ENCODE measurements at places on chromosomes 16 and 17. TPM values are rescaled to one million over a fixed set of nuclear protein-coding genes. Genes with fewer than 3 reads are reported as not detected.

The CORO6 gene
- 2.7 TPM for total RNA-seq

The TBX2 gene
- total RNA-seq = 42.2 TPM

The KRT24 gene
- total RNA-seq = not detected

The ACSM5 gene
- total RNA-seq = 2.1 TPM

The CASKIN1 gene
- not detected for total RNA-seq

The ABCA8 gene
- total RNA-seq = 66.6 TPM

The TP53TG3 gene
- total RNA-seq = not detected

The DNAH3 gene
- not detected for total RNA-seq

The TEKT1 gene
- total RNA-seq = not detected

The SLC13A2 gene
- total RNA-seq = not detected

The EVPL gene
- 0.06 TPM for total RNA-seq

The KRTAP9-2 gene
- total RNA-seq = not detected

The MYH1 gene
- not detected for total RNA-seq

DNA sequence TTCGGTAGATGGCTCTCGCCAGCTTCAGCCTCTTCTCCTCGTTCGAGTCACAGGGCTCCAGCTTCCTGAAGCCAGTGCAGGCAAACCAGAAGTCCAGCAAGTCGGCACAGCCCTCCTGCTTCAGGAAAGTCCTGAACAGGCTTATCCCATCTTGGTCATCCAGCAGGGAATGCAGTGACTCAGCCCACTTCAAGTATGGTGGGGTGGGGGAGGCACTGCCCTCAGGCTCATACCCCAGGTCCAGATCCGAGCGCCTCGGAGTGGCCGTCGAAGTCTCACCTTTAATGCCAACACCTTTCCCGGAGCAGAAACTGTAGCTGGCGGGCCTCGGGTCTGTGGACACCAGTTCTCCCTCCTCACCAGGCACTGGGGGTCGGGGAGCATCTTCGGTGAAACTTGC lies 5.9 kb downstream of the AXIN1 start:
- no peak overlapping the region for H3K4me3 ChIP-seq
- no peak overlapping the region for H3K27ac ChIP-seq
- H3K4me1 ChIP-seq = peaks cover 13% of the 10 kb centered on the region

- H3K4me1 ChIP-seq = no peaks in the 10 kb centered on the region
- no peaks in the 10 kb centered on the region for H3K27me3 ChIP-seq
- DNase-seq = no peak
- no peak overlapping the region for H3K27ac ChIP-seq
- H3K4me3 ChIP-seq = no peak overlapping the region
Measured at GRCh38 chr16:1097156-1097555, 1.1 kb upstream of the C1QTNF8 start.

DNA sequence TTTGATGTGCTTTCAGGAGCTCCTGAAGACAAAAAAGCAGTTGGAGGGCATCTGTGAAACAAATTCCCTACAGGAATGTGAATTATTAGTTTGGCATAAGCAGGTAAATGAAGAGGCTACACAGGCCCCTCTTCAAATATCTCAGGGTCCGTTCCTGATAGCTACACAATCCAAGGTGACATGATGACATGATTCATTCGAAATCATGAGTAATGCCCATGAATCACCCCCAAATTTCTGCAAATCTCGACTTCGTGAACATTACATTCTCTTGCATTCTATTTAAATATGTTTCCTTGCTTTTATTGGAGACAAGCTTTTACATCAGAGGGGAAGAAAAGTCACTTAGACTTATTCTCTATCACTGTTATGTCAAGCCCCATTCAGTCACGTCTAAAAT lies 22.3 kb downstream of the GAN start:
- no peak overlapping the region for H3K27ac ChIP-seq
- H3K4me3 ChIP-seq = no peak overlapping the region
- no peaks in the 10 kb centered on the region for H3K27me3 ChIP-seq

DNA sequence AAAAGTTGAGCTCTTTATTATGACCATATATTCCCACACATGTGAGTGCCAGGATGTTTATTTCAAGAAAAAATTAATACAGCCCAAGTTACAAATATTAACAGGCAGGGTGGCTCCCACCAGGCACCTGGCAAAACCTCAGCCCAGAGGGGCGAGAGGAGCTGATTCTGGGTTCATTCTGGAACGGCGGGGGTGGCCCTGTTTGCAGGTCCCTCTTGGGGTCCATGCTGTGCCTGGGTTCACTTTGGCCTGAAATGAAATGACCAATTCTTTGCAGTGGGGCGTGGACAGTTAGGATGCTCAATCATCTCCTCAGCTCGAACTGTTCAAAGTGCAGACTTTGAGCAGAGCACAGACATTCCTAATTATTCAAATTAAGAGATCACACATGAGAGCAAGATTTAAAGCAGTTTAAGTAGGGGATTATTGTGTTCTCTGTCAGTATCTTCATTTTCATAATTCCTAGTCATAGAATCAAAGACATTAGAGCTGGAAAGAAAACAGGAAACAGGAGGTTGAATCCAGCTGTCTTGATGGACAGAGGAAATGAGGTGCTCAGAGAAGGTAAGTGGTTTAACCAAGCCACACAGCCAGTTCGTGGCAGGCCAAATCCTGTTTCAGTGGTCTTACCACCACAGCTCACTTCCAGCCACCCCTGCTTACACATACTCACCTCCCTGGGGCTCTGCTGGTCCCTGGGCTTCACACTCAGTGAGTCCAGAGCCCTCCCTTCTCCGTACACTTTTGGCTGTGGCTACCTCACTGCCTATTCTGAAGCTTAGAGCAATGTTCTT lies 363.9 kb upstream of the TNRC6C start:
- H3K27ac ChIP-seq = no peak overlapping the region
- peaks cover 13% of the 10 kb centered on the region for H3K27me3 ChIP-seq
- no peak overlapping the region for H3K4me3 ChIP-seq

DNA sequence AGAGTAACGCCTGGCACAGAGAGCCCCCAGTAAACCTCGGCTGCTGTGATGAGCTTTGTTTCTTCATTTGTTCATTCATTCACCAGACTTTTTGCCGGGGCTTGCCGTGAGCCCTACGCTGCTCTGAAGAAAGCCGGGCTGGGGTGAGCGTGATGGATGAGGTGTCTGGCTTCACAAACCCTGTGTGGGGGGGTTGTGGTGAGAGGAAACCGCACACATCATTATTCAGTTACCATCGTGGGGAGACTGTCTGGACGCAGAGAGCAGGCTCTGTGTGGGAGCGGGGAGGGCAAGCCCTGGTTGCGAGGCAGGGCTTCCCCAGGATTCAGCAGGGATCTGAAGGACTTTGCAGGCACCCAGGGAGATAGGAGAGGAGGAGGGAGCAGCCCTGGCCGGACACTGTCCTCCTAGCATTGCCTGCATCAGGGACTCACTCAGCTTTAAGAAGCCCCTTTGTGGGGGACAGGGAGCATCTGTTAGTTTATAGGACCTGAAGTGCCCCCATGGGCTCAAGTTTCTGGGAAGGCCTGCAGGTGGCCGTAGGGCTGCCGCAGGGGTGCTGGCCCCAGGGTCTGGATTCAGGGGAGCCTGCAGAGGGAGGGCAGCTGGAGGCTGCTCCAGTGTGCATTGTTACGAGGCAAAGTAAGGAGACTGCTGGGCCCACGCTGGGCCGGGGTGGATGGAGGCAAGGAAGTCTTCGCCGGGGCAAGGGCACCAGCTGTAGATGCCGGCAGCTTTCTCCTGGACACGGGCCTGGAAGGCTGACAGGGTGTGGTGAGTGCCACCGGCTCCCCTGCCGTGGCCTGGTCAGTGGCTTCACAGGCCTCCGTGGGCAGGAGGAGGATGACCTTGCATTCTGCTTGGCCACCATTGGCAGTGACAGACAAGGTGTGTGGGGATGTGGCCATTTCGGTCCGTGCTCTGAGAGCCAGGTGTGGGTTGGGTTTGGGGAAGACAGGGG lies 334.5 kb downstream of the SEC14L1 start:
- DNase-seq = no peak
- H3K36me3 ChIP-seq = no peaks in the 10 kb centered on the region
- peaks cover 93% of the 10 kb centered on the region for H3K4me1 ChIP-seq
- no peak overlapping the region for H3K4me3 ChIP-seq

- H3K27ac ChIP-seq = no peak overlapping the region
- peaks cover 5% of the 10 kb centered on the region for H3K4me1 ChIP-seq
- no peak overlapping the region for H3K4me3 ChIP-seq
- no peak for DNase-seq
Measured at GRCh38 chr17:15777717-15778116, 45.6 kb downstream of the TBC1D26 start.

GRCh38 chr16:89410794-89411309 lies 79.5 kb downstream of the ANKRD11 start:
- no peak for DNase-seq
- no peaks in the 10 kb centered on the region for H3K27me3 ChIP-seq
- no peak overlapping the region for H3K4me3 ChIP-seq
- H3K36me3 ChIP-seq = no peaks in the 10 kb centered on the region
- H3K27ac ChIP-seq = no peak overlapping the region
- peaks cover 95% of the 10 kb centered on the region for H3K4me1 ChIP-seq

- H3K36me3 ChIP-seq = no peaks in the 10 kb centered on the region
- no peak for DNase-seq
- H3K4me1 ChIP-seq = peaks cover 33% of the 10 kb centered on the region
- H3K27me3 ChIP-seq = no peaks in the 10 kb centered on the region
Measured at GRCh38 chr17:59377410-59377809, 46.0 kb downstream of the YPEL2 start.

- peak overlapping the region; percentile 39 for H3K4me3 ChIP-seq
- DNase-seq = no peak
- peaks cover 87% of the 10 kb centered on the region for H3K4me1 ChIP-seq
- H3K27me3 ChIP-seq = no peaks in the 10 kb centered on the region
- H3K36me3 ChIP-seq = peaks cover 40% of the 10 kb centered on the region
Measured at GRCh38 chr17:42459801-42460281, 1.2 kb downstream of the ATP6V0A1 start.

DNA sequence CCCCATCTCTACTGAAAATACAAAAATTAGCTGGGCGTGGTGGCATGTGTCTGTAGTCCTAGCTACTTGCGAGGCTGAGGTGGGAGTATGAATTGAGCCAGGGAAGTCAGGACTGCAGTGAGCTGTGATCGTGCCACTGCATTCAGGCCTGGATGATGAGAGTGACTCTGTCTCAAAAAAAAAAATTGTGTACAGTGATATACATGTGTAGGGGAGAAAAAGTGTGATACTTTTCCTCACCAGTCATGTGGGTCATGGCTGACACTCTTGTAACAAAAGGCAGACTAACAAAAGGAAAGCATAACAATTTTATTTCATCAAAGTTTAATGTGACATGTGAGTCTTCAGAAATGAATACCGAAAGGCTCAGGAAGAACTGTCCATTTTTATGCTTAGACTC lies 2.0 kb upstream of the ABCC12 start:
- H3K27me3 ChIP-seq = peaks cover 6% of the 10 kb centered on the region
- no peaks in the 10 kb centered on the region for H3K36me3 ChIP-seq
- H3K4me1 ChIP-seq = no peaks in the 10 kb centered on the region
- DNase-seq = no peak
- no peak overlapping the region for H3K4me3 ChIP-seq

GRCh38 chr17:45225964-45226530 lies 4.4 kb downstream of the FMNL1 start:
- H3K27me3 ChIP-seq = no peaks in the 10 kb centered on the region
- H3K4me1 ChIP-seq = peaks cover 85% of the 10 kb centered on the region
- H3K4me3 ChIP-seq = peak overlapping the region; percentile 70

DNA sequence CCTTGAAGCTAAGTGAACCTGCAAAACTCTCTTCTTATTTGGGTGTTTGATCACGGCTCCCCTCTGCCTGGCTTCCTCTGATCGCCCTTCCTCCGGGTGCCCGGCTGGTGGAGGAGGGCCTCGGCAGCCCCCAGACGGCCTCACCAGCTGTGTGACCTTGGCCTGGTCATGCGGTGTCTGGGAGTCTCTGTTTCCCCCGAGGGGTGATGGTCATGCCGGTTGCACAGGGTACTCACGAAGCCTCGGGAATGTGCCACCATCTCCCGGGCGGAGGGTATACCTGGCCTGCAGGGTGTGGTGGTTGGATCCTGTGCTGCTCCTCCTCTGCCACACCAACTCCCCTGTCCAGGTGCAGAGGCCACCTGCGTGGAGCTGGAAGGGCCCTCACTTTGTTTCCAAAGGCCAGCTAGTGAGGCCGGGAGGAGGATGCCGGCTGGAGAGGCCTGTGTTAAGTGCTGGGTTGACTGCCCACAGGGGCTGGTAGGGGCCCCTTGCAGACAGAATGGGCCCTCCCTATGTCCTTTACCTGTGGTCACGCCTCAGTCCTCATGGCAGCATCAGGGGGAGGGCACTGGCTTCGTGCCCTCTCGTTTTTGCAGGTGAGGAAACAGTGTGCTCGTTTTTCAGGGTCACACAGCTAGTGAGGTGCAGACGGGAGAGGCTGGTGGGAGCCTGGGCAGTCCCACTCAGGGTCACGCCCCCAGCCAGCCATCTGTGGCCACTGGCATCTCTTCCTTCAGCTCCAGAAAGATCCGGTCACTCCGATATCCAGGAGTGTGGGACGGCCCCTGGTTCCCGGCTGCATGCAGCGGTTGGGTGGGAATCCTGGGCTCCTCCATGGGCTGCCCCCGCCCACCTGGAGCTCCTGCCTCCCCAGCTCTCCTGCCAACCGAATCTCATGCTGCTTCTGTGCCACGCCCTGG lies 148.5 kb upstream of the GSE1 start:
- peaks cover 41% of the 10 kb centered on the region for H3K4me1 ChIP-seq
- H3K4me3 ChIP-seq = no peak overlapping the region
- DNase-seq = no peak
- H3K27me3 ChIP-seq = peaks cover 18% of the 10 kb centered on the region
- H3K27ac ChIP-seq = no peak overlapping the region
- H3K36me3 ChIP-seq = no peaks in the 10 kb centered on the region

- no peak overlapping the region for H3K4me3 ChIP-seq
- DNase-seq = no peak
- no peak overlapping the region for H3K27ac ChIP-seq
Measured at GRCh38 chr17:71970312-71970711, 150.5 kb upstream of the SOX9 start.

- no peak overlapping the region for H3K27ac ChIP-seq
- H3K36me3 ChIP-seq = no peaks in the 10 kb centered on the region
- no peaks in the 10 kb centered on the region for H3K4me1 ChIP-seq
- no peaks in the 10 kb centered on the region for H3K27me3 ChIP-seq
- no peak for DNase-seq
Measured at GRCh38 chr17:12395733-12396354, 269.8 kb upstream of the MYOCD start.

GRCh38 chr17:70332356-70333210 lies 163.3 kb downstream of the KCNJ2 start:
- no peaks in the 10 kb centered on the region for H3K36me3 ChIP-seq
- H3K27me3 ChIP-seq = no peaks in the 10 kb centered on the region
- no peaks in the 10 kb centered on the region for H3K4me1 ChIP-seq
- no peak for DNase-seq

GRCh38 chr17:15289285-15290183 lies 24.4 kb upstream of the PMP22 start:
- H3K36me3 ChIP-seq = no peaks in the 10 kb centered on the region
- no peaks in the 10 kb centered on the region for H3K4me1 ChIP-seq
- H3K27ac ChIP-seq = no peak overlapping the region
- H3K27me3 ChIP-seq = no peaks in the 10 kb centered on the region
